Activated CD4-positive, alpha-beta memory T cell treated with anti-CD3 and anti-CD28 coated beads for 36 hours (primary cell): ENCODE measurements at places on chromosomes 4 and X. TPM values are rescaled to one million over a fixed set of nuclear protein-coding genes. Genes with fewer than 3 reads are reported as not detected.

DNA sequence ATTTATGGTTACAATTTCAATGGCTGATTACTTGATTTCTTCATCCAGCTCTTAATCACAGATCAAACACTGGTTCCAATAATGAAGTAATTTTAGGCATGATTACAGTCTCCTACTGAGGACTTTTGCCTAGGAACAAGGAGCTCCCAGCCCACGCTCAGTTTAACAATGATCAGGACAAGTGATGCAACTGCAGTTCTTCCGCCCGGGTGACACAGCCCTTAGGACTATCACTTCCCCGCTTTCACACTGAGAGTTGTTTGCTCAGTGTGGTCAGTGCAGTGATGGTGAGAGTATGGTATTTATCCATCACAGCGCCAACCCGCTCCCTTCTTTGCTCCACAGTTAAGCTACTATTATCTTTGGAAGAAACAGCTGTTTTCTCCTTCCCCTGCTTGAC is 203.2 kb upstream of the MBNL3 start:
- DNase-seq: no peak

DNA sequence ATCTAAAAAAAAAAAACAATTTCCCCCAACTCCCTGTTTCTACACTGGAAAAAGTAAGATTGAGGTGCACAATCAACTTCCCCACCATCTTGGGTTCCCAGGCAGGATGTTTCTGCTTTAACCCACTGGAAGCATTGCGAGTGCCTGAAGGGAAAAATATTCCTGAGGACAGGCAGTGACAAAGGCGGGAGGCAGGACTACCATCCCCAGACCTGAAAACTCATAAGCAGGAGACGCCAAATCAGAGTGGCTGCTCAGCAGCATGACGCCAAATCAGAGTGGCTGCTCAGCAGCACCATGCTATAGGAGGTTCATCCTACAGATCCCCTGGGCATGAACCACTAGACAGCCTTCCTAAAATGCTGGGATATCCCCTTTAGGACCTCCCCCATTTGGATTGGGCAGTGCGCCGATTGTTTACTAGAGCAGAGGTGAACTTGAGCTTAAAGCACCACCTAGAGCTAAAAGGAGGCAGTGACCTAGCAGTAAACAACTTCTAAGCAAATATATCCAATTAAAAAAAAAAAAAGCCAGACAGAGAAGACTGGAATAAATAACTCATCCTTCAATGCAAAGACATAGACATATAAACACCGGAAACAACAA is 35.0 kb upstream of the GK start:
- no peak for DNase-seq

TTC29 gene
- not detected for total RNA-seq

ZNF674 gene
- total RNA-seq: 2.6 TPM

TSPAN7 gene
- 0.69 TPM for total RNA-seq
